ENCODE measurements at places on chromosomes 5 and 9.

DNA sequence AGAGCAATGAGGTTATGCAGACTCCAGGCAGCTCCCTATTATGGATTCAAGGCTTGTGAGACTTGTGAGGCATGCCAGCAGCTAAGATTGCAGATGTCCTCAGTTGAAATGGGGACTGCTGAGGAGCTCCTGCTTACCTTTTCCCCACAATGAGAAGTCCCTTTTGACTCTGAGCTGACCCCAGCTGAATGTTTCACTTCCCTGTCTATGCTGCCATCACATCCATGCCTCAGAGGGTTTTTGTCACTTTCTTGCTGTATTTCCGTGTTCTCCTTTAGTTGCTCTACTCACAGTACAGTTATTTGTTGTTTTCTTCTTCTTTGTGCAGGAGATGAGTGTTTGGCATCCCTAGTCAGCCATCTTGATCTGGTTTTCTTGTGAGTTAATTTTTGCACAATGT, 18.8 kb upstream of the OR2S2 start:
- no peak for DNase-seq

DNA sequence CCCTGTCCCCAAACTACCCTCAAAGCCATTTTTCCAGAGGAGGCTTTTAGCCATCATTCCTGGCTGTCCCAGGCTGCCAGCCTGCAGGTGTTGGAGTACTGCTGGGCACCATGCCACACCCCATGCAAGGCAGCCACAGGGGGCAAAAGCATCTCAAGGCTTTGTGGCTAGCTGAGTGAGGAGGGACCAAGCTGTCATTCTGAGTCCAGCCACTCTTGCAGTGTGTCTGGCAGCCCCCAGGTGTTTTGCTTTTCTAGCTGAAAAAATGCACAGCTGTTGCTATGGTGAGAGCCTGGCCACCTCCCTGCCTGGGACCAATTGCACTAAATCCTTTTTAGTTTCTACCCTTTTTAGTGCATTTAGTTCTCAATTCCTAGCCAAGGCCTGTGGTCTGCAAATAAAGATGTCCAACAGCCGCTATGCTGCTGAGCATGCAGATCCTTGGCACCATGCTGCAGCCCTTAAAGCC, 50.4 kb upstream of the PTGS1 start:
- no peak for DNase-seq

DNA sequence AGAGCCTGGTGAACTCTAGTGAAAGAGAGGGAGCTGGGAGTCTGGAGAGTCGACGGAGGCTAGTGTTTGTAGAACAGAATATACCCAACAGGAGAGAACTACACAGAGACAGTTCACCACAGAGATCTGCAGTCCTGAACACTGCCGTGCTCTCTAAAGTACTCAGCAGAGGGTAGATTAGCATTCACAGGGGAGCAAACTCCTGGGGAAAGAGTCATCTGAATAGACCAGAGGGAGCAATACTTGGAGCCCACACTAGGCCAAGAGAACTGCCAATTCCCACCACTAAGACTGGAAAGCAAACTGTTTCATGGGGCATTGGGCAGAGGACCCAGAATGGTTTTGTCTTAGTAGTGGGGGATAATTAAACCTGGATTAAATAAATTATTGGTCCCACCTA, 235.6 kb downstream of the EDIL3 start:
- DNase-seq, result no peak

DNA sequence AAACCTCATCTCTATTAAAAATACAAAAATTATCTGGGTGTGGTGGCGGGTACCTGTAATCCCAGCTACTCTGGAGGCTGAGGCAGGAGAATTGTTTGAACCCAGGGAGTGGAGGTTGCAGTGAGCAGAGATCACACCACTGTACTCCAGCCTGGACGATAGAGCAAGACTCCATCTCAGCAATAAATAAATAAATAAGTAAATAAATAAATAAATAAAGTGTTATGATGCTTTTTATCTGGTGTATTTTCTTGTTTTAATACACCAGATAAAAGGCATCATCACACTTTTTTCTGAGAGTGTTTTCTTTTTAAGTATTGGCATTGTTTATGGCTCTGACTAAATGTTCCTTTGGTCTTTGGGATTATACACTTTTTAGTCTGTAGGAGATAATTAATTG, 24.2 kb upstream of the LECT2 start:
- no peak for DNase-seq

GRCh38 chr9:25716220-25716872, 38.1 kb upstream of the TUSC1 start:
- no peak for DNase-seq

- no peak for DNase-seq
These were observed 136.0 kb upstream of the TBC1D2 start for GRCh38 chr9:98391406-98391805.

DNA sequence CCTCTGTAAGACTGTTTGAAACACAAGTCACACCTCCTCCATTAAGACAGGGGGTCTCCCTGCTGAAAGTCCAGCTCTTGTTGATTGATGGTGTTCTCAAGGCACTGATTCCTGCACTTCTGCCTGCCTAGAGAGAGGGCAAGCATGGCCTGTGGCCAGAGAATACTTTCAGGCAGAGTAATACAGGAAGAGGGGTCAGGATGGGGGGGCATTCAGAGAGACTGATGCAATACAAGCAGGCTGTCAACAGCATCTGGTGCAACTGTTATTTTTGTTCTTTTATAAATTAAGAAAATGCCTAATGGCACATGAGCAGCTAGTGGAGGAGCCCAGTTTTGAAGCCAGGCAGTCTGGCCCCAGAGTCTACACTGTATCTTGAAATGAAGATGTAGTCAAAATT, 302.2 kb downstream of the DIRAS2 start:
- no peak for DNase-seq

- no peak for DNase-seq
These were observed 167.8 kb downstream of the RASEF start for GRCh38 chr9:82894961-82895821.

DNA sequence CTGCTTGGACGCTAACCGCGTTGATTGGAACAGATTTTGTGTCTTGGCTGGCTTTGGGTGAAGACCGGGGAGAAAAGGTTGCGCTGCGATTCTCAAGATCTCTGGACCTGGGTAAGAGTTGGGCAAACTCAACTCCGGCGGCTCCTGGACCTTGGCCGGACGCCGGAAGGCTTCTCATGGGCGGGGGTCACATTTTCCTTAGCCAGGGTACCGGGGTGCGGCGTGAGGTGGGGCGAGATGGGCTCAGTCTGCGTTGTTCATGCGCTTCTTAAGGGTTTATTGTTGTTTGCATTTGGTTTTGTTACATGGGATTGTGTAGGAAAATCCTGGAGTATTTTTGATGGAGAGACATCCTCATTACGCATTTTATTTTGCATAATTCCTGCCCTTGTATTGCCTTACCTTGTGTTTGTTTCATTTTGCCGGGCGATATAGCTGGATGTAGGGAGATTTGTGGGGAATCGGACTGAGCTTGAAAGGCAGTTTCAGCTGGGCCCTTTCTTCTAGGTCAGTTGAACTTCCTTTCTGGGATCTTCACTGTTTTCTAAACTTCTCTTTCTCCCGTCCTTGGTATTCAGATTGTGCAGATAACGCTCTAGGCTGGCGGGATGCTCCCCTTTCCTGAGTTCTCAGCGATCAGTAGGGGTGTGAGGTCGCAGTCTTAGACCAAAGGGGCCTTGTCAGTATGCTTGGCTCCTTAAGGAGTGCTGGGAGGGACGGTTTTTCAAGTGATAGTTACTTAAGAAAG, 524 bp downstream of the MEGF10 start:
- no peak for DNase-seq

DNA sequence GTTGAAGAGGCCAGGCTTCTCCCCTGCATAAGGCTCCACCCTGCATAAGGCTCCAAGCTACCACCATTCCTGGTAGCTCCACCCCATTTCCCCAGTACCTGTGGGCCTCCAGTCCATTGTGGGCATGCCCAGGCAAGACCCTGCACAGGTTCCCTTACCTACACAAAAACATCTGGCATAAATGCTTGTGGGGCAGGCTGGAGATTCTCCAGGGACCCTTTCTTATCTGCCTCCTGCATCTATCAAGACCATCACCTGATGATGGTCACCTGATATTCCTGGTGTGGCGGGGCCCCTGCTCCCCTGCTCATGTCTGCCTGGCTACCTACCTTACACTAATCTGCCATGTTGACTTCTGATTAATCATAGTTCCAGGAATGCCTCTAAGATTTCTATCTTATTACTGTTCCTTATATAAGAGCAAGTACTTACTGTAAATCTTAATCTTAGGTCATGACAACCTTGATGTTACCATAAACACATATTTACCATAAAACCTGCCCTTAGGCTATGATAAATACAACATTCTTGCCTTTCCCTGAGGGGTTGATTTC, 41.0 kb downstream of the FGD3 start:
- peak; percentile 26 for DNase-seq

DNA sequence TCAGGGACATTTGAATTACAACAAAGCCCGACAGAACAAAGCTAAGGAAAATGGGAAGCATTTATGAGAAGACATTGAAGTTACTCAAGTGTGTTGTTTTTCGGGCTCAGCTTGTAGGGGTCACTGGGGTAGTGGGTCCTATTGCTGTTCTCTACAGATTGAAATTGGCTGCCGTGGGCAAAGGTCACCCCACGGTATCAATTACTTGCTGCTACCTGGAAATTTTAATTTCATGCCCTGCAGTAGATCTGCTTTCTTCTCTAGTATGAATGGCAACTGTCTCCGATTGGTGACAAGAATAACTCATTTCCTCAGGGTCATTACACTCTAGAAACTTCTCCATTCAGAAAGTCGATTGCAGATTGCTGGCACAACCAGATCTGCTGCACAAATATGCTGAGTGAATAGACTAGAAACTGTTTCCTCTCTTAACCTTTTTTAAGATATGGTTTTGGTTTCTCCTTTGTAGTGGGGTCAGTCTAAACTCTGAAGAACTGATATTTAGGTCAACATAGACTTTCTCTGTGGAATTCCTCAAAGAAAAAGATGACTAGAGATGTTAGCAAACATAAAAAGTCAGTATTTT, 454.1 kb downstream of the ARHGEF28 start:
- no peak for DNase-seq

DNA sequence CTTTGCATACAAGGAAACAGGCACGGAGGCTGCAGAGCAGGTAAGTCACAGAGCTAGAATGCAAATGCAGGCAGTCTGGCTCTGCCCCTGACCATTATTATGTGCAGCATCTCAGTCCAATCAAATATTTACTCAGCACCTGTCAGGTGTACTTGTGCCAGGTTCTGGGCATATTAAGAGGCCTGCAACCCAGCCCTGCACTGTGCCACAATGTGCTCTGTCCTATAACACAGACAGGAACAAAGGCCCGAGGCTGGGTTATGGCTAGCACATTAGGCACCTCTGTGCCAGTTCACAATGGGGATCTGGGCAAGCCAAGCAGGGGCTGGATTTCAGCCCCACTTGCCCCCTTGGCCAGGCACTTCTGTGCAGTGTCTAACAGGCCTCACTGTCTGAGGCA, 14.0 kb downstream of the ARL15 start:
- no peak for DNase-seq

DNA sequence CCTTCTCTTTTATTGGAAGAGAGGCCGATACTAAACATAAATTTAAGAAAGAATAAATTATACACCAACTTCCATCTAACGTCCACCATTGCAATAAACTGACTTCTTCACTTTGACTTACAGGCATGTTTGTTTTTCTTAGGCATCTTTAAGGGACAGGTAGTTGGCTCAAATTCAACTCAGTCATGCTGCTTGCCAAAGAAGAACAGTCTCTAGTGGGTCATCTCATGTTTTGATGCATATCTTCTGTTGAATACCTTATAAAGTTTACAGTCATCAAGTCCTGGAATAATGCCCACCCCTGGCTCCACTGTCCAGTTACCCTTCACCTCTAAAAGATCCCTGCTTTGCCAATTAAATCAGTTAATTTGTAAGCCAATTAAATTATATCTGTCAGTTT, 328.2 kb upstream of the GRAMD2B start:
- no peak for DNase-seq

GRCh38 chr9:79140751-79141150, 431.0 kb upstream of the TLE4 start:
- no peak for DNase-seq

- DNase-seq, result no peak
These were observed 91.1 kb upstream of the SHISAL2B start for GRCh38 chr5:64599226-64599625.

DNA sequence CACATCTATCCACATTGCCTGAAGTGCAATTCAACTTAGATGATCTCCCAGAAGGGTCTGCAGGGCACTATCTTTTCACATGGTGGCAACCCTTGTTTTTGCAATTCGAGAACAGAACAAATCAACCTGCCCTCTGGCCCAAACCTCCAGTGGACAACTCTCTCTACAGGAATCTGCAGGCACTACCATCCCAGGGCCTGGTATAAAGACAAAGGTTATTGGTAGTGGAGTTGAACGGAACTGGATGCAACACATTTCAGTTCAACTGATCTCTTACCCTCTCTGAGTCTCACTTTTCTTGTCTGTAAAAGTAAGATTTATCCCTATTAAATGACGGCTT, 153.2 kb upstream of the EGFLAM start:
- no peak for DNase-seq

DNA sequence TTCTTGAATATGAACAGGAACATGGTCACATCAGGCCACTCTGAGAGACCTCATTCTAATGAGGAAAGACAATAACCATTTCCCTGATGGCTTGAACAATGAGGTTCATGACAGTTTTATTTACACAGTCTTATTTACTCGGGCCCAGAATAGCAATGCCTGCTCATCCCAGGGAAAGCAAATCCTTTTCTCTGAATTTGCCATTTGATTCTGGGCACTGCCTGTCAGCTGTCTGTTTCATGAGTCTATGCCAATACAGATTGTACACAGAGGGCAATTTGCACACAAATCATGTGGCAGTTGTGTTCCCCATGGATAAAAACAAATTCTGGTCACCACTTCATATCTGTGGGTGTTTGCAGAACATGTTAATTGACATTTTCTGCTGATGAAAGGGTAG, 492.5 kb downstream of the ACTL7B start:
- DNase-seq, result no peak

- no peak for DNase-seq
These were observed 267.3 kb downstream of the MLLT3 start for GRCh38 chr9:20355022-20355421.

DNA sequence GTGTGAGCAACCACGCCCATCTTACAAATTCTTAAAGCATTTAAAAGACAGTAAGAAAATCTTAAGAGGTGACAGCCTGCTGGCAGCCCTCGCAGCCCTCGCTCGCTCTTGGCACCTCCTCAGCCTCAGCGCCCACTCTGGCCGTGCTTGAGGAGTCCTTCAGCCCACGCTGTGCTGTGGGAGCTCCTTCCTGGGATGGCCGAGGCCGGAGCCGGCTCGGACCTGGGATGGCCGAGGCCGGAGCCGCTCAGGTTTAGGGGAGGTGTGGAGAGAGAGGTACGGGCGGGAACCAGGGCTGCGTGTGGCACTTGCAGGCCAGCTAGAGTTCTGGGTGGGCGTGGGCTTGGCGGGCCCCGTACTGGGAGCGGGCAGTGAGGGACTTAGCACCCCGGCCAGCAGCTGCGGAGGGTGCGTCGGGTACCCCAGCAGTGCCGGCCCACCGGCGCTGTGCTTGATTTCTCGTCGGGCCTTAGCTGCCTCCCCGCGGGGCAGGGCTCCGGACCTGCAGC, 9.3 kb upstream of the ECM2 start:
- no peak for DNase-seq

GRCh38 chr5:127963931-127964330, 119.6 kb upstream of the SLC12A2 start:
- DNase-seq, result no peak

All from stimulated activated CD8-positive, alpha-beta memory T cell treated with anti-CD3 and anti-CD28 coated beads, Interleukin-4, amount 100 ng/mL, for 48 hours (primary cell).